KG1 (cell line): ENCODE measurements at places on chromosomes 7 and 10.

DNA sequence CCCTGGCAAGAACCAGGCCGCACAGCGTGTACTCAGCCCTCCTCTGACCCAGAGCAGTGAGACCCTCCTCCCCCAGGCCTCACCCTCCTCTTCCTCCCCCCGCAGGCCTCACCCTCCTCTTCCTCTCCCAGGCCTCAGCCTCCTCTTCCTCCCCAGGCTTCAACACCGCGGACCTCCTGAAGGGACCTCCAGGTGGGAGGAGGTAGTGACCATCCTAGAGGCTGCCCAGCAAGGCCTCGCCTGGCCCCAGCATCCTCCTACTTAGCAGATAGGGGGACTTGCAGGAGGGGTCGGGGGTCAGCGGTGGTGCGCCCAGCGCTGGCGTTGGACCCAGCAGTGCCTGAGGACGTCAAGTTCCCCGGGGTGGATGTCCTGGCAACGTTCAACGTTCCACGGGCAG lies 270.8 kb downstream of the ELFN1 start:
- no peak for DNase-seq

GRCh38 chr7:14096159-14096558 lies 106.7 kb upstream of the ETV1 start:
- DNase-seq = no peak

GRCh38 chr10:48568546-48568945 lies 36.3 kb downstream of the ARHGAP22 start:
- no peak for DNase-seq

GRCh38 chr7:15686957-15687545 lies 568 bp upstream of the MEOX2 start:
- no peak for DNase-seq

DNA sequence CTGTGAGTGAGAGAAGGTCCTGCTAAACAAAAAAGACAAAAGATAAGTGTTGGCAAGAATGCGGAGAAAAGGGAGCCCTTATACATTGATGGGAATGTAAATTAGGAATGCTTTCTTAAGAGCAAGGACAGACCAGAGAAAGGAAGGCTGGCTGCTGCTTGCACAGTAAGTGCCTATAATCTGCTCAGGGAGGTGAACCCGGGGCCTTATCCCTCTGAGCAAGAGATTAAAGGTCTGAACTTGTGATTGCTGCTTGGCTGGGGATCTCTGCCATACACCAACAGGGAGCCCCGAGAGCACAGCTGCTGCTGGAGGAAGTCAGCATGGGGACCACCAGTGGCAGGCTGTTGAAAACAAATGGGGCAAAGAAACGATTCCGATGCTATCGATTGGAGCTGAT lies 32.0 kb upstream of the CRTAC1 start:
- DNase-seq = no peak

DNA sequence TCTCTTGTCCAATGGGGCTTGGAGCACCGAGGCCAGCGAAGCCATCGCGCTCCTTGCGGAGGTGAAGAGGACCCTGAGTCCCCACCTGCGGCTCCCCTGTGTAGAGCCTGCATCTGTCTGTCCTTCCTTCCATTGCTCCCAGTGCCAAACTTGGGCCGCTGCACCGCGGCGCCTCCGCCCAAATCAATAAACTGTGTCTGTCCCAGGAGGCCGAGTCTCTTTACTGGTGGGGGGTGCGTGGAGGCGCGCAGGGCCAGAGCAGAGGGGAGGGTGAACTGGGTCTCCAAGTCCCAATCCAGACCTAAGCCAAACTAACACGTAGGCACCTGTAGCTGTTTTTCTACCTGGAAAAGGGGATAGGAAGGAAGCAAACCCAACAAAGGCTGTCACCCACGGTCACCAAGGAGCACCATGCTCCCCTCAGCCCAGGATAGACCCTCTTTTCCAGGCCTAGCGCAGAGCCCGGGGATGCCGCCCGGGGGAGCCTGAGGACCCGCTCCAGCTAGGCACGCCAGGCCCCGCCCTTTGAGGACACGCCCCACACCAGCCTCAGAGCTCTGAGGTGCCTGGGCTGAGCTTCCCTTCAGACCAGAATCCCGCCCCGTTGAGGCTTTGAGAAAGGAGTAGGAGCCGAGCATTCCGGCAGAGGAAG lies 1.2 kb upstream of the CHAT start:
- DNase-seq = no peak

DNA sequence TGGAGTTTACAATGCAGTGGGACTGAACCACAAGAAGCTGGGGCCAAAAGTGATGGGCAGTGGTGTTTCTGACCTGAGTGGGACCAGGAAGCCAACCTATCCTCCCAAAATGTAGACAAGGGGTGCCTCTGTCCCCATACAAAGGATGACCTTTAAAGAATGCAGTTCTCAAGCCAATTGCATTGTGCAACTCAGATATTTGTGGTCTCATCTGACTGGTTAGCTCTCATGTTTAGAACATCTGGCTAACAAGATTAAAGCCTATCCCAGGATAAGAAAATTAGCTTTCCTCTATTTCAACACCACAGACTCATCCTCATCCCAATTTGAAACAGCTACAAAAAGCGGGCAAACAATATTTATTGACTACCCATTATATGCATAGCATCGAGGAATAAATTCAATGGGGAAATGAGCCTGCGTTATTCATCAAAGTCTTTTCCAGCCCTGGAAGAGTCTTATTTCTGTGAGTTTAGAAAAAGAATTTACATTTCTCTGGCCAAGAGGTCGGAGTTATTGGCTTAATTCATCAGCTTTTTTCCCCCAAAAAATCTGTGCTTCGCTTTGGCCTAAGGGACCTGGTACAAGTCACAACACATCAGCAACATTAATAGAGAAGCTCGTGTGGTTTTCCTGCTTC lies 26.7 kb downstream of the ELMO1 start:
- no peak for DNase-seq

GRCh38 chr10:11236234-11236633 lies 218.6 kb downstream of the CELF2 start:
- DNase-seq = no peak

DNA sequence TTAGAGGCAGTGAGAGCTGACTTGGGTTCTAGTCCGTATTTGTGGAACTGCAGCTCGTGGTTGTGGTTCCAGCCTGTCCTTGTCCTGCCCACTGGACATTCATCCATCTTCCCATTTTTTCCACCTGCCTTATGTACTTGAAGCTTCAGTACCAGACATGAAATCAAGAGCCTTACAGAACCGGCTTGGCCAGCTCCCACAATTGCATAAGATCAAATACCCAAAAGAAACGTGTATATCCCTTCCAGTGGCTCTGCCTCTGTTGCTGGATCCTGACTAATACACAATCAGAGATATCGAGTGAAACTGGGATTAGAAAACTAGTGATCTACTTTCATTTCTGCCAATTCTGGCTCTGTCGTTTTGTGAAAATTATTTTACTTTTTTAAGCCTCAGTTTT lies 23.8 kb upstream of the LIPA start:
- DNase-seq = no peak

DNA sequence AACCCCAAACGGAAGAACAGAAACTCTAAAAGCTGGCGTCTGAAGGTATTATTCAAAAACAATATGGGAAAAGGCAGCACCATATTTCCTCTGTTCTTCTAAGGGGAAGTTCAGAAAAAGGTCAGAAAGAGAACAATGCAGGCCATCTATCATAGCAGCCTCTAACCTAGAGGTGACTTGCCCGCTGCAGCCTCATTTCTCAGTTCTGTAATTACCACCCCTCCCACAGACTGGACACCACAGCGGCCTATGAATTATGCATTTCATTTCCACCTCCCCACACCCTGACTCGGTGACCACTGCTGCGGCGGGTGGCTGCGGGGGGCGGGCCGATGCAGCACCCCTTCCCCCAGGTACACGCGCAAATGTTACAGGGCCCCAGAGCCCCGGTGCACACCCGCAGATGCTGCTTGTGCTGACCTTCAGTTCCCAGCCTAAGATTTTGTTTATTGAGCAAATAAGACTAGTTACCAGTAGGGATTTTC lies 125.5 kb downstream of the CLEC2L start:
- DNase-seq = no peak

DNA sequence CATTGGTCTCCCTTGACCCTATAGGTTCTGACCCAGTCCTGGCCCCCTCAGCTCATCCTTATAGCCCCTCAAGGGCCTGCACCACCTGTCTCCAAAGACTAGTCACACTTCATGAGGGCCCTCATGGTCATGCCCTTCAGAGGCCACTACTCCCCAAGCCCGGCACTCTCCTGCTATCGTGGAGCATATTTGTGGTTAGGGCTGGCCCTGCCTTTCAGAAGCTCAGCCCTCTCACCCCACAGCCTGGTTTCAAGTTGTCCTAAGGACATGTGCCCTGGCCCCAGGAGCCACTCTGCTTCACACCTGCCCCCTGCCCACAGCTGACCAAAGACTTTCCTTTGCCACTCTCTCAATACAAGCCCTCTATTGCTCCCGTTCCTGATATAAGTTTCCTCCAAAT lies 60.3 kb upstream of the LBX1 start:
- DNase-seq = no peak

DNA sequence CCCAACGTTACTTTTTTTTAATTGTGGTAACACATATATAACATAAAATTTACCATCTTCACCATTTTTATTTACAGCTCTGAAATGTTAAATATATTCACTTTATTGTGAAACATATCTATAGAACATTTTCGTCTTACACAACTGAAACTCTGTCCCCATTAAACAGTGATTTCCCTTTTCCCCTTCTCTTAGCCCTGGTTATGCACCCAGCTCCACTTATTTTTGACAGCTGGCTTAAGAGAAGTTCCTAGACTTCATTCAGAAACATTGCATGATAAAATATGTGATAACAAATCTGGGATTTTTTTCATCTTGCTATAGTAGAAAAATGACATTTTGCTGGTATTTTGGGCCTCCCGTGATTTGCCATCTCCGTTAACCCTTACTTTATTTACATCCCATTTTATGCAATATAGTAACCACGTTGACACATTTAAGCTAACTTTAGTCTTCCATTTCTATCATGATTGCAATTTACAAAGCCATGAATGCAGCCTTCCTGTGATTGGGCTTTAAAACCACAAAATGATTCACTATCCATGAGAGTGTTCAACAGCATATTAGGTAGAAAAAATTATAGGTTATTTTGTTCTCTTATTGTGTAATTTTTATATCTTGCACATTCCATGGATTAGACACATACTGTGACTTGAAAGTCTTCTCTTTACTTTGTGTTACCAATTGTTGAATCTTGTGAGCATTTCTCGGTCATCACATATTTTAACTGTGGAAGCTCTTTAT lies 139.6 kb downstream of the SND1 start:
- DNase-seq = no peak

DNA sequence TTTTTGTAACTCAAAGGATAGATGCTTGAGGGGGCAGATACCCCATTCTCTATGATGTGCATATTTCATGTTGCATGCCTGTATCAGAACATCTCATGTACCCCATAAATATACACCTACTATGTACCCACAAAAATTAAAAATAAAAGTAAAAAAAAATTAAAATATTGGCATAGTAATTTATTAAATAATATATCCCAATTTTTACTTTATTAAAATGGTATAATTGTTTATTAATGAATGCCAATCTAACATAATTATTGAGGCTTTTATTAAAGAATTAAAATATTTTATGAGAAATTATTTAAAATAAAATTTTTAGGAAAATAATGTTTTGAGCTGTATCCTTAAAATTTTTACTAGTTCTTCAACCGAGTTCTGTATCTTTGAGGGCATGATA lies 18.9 kb upstream of the HBP1 start:
- no peak for DNase-seq

DNA sequence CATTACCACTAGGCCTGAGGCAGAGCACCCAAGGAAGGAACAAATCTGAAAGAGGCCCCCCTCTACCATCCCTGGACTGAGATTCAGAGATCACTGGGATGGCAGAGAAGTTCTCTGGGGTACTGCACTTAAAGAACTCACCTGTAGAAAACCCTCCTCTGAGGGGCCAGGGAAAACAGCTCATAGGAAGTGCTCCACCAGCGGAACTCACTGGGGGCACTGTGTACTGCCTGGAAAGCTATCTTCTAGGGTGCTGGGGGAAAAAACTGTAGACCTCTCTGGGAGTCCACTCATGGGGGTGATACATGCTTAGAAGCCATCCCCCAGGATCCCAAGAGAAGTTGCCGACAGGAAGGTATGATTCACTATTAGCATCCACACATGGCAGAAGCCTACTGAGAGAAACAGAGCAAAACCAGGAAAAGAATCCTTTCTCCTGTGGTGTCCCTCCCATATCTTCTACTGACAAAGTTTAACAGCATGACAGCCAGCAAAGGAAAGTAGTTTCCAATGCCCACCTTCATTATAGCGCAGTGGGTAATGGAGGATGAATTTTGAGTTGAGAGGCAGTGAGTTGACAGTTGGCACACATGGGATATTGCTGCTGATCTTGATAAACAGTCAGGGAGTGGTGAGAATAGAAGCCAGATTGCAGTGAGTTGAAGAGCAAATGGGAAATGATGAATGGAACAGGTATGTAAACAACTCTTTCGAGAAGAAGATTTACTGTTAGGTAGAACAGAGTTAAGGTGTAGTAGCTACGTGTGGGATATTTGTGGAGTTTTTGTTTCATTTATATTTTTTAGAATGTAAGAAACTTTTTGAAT lies 20.9 kb downstream of the ANKIB1 start:
- no peak for DNase-seq

DNA sequence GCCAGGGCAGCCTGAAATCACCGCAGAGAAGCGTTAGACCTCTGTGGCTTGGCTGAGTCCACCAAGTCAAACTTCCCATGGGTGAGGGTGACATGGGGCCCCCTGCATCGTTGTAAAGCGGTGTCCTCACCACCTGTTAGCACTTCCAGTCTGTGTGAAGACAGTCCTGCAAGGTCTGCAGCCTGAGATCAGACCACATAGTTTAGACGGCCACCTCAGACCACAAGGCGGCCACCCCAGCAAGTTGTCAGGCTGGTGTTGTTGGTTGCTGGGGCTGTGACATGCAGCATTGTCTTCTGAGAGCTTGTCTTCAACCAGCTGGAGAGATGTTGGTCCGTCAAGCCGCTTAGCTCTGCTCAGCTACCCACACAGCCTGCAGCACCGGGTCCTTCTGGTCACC lies 44.1 kb upstream of the TARP start:
- DNase-seq = no peak

DNA sequence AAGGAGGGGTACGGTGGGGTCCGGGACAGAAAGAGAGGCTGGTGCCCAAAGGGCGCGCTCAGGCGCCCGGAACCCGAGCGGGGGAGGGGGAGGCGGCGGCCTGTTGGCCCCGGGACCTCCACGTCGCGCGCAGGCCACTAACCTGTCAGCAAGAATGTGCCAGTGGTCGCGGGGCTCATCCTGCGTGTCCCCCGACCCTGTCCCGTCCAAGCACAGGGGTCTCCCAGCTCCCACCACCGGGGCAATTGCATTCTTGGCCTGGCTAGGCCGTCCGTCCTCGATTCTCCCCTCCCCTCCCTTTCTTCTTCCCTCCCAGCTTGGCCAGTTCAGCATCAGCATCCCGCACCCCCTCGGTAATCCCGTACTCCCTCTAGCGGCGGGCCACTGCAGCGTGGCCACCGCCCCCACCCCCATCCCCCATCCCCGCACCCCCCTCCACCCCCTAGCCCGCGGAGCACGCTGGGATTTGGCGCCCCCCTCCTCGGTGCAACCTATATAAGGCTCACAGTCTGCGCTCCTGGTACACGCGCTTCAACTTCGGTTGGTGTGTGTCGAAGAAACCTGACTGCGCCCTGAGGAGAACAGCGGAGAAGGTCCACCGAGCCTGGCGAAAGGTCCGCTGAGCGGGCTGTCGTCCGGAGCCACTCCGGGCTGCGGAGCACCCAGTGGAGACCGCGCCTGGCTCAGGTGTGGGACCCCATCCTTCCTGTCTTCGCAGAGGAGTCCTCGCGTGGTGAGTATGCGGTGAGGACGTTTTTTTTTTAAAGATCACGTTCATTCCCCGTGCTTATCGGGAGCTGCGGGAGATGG lies at the start of gene SGCE:
TSS of gene SGCE (minus strand) at position 286 of the 810 bp plus-strand sequence. CDS start at position 251, 35 bp downstream.
- DNase-seq = no peak

GRCh38 chr10:131657318-131657984 lies 243.4 kb upstream of the PPP2R2D start:
- DNase-seq = no peak
